ENCODE measurements at places on chromosomes 1 and 21.

- no peak for DNase-seq
Observed at GRCh38 chr1:209807509-209807908, 1.6 kb upstream of the IRF6 start.

DNA sequence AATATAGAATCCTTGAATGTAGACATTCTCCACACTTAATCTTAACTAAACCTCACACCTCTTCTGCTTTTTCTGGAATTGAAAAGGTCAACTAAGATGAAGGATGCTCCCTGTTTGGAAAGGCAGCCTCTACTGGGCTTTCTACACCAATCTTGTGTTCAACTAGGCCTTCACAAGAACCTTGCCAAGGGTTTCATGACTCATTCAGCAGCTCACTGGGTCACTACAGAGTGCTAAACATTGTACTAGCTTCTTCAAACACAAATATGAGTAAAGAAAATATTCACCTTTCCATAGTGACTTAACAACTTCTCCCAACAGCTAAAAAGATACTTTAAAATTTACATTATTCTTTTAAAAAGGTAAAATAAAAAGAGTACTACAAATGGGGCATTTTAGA lies 135.3 kb upstream of the PRMT6 start:
- DNase-seq = no peak

DNA sequence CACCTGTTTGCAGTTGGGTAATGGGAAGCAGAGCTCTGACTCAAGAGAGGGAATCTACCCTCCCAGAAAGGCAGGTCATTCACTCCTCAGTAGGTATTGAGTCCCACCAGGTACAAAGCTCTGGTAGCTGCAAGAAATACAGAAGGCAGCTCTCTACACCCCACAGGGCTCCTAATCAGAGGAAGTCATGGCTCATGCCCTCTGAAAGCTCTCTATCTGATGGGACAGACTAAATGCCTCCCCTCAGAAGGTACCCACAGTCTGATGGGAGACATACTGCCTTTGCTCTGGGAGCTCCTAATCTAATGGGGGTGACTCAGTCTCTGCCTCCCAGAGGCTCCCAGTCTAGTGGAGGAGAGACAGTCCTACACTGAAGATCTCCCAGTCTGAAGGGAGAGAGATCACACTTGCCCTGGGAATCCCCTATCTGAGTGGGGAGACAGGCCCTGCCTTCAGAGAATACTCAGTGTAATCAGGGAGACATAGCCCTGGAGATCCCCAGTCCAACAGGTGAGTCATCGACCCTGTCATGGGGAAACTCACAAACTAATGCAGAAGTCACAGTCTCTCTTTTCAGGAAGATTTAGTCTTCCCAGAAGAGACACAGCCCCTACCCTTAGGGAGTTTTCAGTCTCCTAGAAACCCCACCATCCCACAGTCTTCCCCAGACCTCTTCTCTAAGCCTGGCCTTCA lies 23.7 kb downstream of the CAMK1G start:
- DNase-seq = peak; percentile 55

DNA sequence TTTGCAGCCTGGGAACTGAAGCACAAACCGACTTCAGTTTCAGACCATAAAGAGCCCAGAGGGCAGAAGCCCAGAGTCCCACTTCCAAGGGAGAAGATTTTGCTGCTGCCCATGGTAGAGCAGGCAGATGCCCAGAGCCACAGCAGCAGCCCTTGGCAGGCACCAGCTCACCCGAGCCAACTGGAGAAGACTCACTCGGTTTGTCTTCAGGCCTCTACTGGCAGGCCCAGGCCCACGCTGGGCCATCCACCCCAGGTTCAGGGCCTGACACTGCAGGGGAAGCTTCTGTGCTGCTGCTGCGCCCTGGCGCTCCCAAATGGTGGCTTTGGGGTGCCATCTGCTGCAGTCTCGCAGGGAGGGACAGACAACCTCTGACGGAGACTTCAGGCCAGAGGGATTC lies 33.3 kb downstream of the SLC66A1 start:
- no peak for DNase-seq

- peak; percentile 35 for DNase-seq
Observed at GRCh38 chr1:12454406-12455391, 163.3 kb downstream of the DHRS3 start.
